ENCODE measurements at places on chromosomes 7 and 10.
A peak's percentile ranks its signal among the peaks of the same experiment; 100 is the strongest.

- no peak for DNase-seq
These were observed at the start of gene CFAP46 for GRCh38 chr10:132942101-132943057. CFAP46 (minus strand) TSS chr10:132942570; CDS start chr10:132942484, 86 bp downstream.

DNA sequence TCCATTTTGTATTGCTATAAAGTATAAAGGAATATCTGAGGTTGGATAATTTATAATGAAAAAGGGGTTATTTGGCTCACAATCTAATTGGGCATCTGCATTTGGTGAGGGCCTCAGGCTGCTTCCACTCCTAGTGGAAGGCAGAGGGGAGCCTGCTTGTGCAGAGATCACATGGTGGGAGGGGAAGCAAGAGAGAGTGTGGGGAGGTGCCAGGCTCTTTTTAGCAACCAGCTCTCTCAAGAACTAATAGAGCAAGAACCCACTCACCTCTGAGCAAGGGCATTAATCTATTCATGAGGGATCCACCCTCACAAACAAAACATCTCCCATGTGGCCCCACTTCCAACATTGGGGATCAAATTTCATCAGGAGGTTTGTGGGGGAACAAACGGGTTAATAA, 64.6 kb downstream of the OGDH start:
- DNase-seq, result no peak

DNA sequence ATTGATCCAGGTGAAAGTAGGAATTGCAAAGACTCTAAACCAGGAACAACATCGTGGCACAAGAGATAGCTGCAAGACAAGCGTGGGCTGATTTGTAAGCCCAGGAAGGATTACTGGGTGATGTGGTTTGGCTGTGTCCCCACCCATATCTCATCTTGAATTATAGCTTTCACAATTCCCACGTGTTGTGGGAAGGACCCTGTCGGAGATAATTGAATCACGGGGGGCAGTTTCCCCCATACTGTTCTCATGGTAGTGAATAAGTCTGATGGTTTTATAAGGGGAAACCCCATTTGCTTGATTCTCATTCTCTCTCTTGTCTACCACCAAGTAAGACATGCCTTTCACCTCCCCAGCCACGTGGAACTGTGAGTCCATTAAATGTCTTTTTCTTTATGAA, 59.5 kb downstream of the ST8SIA6 start:
- no peak for DNase-seq

DNA sequence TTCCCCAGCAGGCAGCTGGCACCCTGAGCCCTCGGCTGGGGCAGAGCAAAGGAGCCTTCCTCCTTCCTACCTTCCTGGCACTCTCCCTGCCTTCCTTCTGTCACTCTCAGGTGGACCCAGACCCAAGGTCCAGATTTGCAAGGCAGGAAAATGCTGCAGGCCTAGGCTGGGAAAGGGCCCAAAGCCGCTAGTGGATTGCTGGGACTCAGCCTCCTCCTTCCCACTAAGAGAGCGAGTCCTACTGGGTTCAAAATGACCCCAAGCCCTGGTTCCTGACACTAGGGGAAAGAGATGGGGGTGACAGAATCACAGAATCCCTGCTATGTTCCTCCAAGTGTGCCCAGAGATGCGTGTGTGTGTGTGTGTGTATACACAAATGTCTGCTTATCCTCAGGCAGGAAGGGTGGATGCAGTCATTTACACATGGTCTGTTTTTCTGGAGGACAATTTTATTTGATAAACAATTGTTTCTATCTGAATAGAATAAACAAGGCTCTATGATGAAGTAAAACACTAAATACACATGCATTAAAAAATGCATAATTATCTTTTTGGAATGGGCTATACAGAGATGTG, 1.3 kb upstream of the PLAU start:
- DNase-seq, result no peak

- no peak for DNase-seq
These were observed 333 bp upstream of the PLCE1 start for GRCh38 chr10:93993414-93993781.

DNA sequence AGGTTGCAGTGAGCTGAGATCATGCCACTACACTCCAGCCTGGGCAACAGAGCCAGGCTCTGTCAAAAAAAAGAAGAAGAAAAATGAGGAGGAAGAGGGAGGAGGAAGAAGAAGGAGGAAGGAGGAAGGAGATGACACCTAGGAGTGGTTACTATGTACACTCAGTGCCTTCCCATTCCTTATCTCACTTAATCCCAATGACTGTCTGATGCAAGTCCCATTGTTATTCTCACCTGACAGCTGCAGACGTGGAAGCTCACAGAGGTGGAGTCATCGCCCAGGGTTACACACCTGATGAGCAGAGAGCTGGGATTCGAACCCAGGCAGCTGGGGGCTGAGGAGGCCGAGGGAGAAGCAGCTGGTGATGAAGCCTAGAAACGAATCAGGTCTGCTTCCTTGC, 258.8 kb downstream of the SNX10 start:
- DNase-seq, result no peak

DNA sequence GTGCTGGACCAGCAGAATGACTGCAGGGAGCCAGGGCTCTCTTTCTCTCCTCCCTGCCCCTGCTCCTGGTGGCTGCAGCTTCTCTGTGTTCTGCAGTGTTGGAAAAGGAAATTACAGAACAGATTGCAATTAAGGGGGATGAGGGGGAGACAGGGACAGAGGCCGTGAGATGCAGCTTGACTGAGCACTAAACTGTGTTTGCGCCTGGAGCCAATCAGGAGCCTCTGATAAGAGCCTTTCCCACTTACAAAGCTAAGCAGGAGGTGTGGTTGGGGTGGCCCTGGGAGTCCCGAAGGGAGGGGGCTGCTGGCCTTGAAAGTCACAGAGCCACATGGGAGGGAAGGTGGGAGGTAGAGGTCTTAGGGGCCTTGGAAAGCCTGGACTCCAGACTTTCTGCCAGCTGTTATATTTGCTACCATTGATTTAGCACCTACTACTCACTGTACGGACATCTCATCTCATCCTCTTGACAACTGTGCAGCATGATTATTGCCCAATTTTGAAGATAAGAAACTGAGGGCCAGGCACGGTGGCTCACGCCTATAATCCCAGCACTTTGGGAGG, 26.7 kb downstream of the TRIM8 start:
- peak; percentile 89 for DNase-seq

DNA sequence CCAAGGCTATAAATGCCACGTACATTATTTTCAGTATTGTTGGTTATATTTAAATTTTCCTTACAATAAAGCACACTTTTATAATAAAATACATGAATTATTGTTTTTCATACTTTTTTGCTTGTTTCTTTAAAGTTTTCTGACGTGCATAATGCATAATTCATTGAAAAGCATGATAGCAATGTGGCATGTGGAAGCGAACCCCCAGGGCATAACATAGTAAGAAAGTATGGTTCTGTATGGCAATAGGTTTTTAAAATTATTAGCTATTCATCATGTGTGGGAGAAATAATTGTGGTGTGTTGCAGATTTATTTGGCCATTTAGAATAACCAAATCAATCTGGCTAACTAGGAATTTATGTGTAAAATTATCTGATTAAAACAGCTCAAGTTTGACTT, 7.4 kb upstream of the HBP1 start:
- DNase-seq, result no peak

GRCh38 chr7:157320608-157320980, 16.2 kb upstream of the DNAJB6 start:
- DNase-seq, result no peak

DNA sequence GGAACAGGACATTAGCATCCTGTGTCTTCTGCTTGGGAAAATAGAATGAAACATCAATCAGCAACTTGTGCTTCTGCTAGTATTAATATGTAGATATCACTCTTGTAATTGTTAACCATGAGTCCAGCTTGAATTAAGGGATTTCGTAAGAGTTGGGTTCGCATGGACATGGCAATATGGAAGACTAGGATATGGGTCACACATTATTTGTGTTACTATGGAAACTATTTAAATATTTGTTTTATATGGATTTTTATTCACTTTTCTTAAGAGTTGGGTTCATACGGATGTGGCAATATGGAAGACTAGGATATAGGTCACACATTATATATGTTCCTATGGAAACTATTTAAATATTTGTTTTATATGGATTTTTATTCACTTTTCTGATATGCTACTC, 24.5 kb downstream of the TNPO3 start:
- DNase-seq, result no peak
